GM20000 (cell line): ENCODE measurements at places on chromosomes 3 and 15.

DNA sequence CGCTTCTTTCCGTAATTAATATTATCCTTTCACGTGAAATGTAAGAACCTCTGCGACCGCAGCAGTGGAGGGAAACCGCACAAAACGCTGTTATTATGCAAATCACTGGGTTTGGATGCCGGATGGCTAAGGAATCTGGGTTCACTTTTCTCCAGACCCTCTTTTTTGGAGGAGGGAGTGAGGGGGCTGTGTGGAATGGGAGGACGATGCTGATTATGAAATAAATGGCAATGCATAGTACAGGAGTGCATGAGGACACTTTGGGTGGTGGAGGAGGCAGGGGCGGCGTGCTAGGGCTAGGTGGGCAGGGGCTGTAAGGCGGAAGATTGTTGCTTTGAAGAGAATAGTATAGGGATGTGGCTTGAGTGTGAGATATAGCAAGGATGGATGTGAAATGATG, 1.8 kb downstream of the CADM2 start:
- no peak for DNase-seq

- no peak for DNase-seq
Observed at GRCh38 chr3:14297784-14298236, 104.6 kb upstream of the SLC6A6 start.

GRCh38 chr15:25850154-25851111, 12.7 kb downstream of the ATP10A start:
- DNase-seq, result peak; percentile 64

- no peak for DNase-seq
Observed at GRCh38 chr15:29952225-29952624, 130.0 kb upstream of the TJP1 start.

DNA sequence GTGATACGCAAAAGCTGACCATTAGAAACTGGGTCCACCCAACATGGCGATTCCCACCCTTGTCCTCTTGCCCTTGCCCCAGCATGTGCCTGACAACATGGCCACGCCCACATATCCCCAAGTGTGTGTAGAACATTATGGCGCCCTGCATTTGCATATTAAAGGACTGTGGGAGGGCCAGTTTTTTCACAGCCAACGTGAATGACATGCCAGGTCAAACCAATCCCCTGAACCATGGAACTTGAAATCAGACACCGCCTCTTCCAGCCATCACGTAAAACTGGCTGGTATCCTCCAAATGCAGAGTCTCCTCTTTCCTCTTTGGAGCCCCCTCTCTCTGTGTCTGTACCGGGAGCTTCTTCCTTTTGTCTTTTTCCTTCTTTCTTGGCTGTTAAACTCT, 156.7 kb upstream of the EPHA6 start:
- DNase-seq, result no peak

GRCh38 chr3:70312336-70312735, at the start of gene MDFIC2:
TSS of gene MDFIC2 (minus strand) at chr3:70312638. CDS start at chr3:70311973, 665 bp downstream.
- no peak for DNase-seq

GRCh38 chr3:70856414-70857162, 544.1 kb upstream of the MDFIC2 start:
- no peak for DNase-seq

DNA sequence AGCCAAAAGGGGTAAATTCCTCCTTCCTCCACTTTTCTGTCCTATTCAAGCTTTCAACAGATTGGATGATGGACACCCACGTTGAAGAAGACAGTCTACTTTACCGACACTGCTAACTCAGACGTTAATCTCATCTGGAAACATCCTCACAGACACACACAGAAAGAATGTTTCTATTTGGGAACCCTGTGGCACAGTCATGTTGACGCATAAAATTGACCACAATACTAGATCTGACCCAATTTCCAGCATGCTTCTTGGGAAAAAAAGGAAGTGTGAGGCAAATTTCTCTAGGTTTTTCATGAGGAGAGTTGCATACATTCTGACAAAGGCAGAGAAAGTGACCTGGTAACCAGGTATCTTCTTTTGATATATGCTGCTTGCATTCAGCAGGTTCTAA, 594.1 kb downstream of the FGF12 start:
- DNase-seq, result no peak

GRCh38 chr3:177610686-177611633, 413.7 kb upstream of the TBL1XR1 start:
- no peak for DNase-seq

DNA sequence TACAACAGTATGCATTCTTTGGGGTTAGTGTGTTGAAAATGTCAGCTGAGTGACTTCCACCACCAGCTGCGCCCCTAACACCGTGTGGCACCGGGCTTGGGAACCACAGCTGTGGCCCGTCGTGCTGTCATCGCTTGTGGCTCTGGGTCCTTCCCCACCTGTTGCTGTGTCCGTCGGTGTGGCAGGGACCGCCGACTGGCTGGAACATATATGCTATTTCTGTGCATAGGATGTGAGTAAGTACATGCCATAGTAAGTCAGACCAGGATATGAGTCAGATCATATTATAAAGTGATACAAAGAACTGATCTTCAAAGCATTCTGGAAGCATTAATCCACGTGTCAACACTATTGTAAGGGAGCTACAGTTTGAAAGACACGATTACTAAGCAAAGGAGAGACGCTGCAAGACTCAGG, 31.9 kb downstream of the EHD4 start:
- DNase-seq, result no peak

DNA sequence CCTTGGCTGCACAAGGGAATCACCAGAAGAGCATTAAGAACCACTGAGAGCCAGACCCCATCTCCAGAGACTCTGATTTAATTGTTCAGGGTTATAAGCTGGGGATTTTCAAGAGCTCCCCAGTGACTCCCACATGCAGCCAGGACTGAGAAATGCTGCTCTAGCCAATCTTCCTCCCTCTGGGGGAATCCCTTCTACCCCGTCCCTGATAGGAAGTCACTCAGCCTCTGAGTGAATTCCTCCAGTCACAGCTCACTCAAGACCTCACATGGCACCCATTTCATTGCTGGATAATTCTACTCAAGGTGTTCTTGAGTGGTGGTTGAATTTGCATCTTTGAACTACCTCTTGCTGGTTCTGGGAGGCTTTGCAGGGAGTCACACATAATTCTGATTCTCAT, 10.7 kb downstream of the CCR3 start:
- DNase-seq, result no peak

DNA sequence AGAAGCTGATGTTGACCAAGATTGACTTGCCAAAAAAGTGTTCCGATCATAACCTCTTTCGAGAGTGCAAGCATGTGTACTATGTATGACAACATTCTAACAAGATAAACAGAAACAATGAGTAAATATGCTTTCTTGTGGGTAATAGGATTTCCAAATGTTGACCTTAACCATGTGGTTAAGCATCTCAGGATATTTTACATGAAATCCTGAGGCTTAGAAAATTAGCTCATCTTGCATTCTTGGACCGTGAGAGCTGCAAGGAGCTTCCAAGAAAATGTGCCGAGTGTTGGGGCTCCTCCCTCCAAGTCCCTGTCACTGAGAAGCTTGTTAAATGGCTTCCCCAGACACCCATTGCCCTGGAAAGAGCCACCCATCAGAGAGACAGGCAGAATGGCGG, 50.1 kb downstream of the C3orf20 start:
- DNase-seq, result no peak

DNA sequence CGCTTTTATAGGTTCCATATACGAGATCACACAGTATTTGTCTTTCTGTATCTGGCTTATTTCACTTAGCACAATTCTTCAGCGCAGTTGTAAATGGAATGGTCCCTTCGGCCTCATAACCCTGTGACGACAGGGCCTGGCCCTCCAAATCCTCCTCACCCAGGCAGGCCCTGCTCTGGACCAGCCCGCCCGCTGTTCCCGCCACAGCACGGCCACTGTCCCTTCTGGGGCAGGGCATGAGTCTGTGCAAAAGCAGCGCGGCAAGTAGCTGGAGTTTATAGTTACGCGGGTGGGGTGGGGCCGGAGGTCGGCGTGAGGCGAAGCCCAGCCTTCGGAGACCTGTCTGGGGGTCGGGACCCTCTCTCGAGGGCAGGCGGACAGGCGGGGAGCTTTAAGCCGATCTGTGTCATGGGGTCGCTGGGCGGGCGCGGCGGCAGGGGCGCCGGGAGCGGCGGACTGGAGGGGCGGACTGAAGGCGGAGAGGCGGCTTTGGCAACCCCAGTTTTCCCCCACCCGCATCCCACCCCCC, 543 bp downstream of the ARPIN start:
- no peak for DNase-seq

- DNase-seq, result no peak
Observed at GRCh38 chr3:30263925-30264313, 342.5 kb upstream of the TGFBR2 start.

DNA sequence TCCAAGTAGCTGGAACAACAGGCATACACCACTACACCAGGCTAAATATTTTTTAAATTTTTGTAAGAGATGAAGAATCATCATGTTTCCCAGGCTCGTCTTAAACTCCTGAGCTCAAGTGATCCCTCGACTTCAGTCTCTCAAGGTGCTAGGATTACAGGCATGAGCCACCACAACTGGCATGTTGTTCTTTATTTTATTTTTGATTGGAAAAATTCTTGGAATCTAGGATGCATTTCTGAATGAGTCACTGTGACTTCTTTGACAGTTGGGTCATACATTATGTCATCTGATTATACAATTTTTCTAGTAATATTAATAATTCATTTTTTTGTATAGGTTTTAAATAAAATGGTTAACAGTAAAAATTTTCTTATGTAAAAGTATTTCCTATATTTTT, 870.2 kb downstream of the SI start:
- no peak for DNase-seq

DNA sequence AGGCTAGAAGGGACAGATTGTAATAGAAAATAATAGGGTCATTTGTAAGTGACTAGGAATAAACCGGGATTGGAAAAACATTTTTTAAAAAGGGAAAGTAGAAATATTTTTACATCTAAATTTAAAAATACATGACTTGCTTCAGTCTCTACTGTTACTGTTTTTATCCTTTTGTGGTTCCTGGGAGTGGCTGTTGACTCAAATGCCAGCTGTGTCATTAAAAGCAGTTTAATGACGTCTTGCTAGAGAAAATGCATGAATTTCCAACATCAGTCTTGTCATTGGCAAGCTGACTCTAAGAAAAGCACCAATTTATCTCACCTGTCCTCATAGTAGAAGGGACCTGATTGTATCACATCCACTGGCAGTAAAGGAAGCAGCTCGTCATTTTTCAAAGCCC, 16.7 kb upstream of the LCMT2 start:
- DNase-seq, result no peak

- DNase-seq, result no peak
Observed at GRCh38 chr15:56530157-56530556, 65.2 kb upstream of the MNS1 start.

DNA sequence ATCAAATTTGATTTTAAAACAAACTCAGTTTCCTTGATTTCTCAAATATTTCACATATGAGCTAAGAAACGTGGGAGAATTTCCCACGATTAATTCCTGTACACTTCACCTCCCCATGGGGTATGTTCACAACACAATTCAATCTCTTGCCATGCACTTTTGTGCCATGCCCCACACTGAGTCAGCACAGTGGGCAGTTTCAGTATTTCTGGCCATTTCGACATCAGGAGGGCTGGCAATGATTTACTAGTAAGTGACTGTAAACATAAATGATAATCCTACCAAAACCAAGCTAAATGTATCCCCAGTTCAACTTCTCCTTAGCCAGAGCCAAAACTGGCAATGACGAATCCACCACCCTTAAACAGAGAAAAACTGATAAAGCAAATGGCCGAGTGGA, 293.6 kb downstream of the FGF12 start:
- DNase-seq, result no peak

DNA sequence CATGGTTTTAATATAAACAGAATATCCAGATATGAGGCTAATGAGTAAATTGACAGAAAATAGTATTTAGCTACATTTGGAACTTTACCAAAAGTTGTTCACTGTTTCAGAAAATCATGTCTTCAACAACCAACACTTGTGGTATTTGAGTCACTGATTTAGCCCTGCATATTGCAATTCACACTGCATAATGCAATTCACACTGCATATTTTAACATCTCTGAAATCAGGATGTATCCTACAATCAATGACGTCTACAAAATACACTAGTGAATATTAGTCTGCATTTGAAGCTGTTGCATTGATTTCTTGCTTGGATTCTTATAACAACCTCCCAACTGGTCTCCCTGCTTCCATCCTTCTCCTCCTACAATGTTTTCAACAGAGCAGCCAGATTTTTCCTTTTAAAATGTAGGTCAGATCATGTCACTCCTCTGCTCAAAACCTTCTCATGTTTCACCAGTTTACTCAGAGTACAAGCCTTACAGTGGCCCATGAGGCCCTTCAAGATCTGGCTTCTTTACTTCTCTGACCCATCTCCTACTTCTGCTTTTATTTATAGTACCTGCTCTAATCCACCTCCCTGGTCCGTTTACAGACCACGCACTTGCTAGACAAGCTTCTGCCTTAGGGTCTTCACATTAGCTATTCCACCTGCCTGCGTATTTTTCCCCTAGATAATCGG, 11.4 kb upstream of the RAB11A start:
- DNase-seq, result peak; percentile 15

DNA sequence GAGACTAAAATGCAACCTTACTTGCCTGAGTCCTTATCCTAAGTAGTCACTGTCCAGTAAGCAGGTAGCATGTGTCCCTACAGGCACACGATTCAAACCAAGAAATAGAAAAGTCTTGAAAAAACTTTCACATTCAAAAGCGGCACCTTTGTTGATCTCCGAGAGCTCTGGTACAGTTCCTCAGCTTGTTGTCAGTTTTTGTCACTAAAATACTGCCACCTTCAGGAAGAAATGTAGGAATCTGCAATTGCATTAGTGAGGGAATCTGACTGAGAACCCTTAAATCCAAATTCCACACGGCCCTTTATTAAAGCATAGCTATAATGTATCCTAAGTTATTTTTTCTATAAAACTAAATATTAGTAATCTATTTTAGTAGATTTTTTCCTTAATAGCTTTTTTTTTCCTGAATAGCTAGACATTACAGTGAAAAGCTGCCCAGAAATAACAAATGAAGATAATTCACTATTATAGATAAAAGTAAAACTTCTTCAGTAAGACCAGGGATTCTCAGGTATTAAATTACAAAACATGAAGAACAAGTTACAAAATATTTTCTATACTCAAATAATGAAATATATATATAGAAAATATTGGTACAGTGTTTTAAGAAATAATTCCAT, 44.0 kb downstream of the CCDC54 start:
- DNase-seq, result peak; percentile 52

- DNase-seq, result no peak
Observed at GRCh38 chr3:18483226-18483625, 58.1 kb upstream of the SATB1 start.

DNA sequence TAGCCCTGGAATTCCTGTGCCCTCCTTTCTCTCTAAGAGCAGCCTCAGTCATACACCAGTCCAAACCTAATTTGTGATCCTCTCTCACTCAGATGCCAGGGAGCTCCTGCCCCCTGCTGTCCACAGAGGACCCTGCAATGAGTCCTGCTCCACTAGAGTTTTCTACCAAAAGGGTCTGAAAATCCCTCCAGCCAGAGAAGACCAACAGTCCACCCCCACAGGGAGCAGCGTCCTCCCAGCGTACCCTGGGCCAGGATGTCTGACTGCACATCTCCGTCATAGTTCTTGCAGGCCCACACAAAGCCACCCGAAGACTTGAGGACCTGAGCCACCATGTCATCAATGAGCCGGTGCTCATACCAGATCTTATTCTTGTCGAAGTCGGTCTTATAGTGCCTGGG, 15.4 kb downstream of the IDH2 start:
- peak; percentile 71 for DNase-seq
